ENCODE measurements at places on chromosomes 11 and 22. TPM values are rescaled to one million over a fixed set of nuclear protein-coding genes. Genes with fewer than 3 reads are reported as not detected.

DNA sequence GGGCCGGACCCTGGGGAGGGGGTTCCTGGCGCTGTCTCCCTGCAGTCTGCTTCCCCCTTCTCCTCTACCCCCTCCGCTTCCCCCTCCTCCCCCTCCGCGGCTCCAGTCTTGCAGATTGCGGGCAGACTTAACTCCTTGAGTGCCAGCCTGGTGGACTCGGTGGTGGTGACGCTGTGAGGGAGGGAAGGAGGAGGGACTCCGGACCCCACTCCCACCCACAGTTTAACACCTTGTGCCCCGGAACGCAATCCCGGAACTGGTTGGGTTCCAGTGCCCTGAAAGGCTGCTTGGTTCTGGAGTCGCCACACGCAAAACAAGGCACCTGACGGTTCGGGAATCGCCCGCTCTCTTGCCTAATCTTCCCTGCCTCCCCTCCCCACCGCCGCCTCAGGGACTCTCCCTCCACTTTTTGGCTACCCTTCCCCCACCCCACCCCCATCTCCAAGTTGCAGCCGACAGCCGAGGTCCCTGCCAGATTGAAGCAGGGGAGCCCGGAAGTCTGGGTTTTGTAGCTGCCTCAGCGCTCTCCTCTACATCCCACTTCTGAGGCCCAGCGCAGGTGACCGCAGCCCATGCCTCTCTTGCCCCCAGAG lies 3.9 kb upstream of the BCL9L start:
- peak overlapping the region; percentile 76 for H3K4me3 ChIP-seq
- peak overlapping the region; percentile 97 for H3K27ac ChIP-seq

GRCh38 chr11:70733327-70734325 lies 335.3 kb downstream of the CTTN start:
- no peaks in the 10 kb centered on the region for H3K27me3 ChIP-seq
- no peak overlapping the region for H3K4me3 ChIP-seq
- no peaks in the 10 kb centered on the region for H3K36me3 ChIP-seq

- H3K4me1 ChIP-seq = no peaks in the 10 kb centered on the region
- no peaks in the 10 kb centered on the region for H3K27me3 ChIP-seq
- H3K27ac ChIP-seq = no peak overlapping the region
- DNase-seq = no peak
- H3K4me3 ChIP-seq = no peak overlapping the region
- no peaks in the 10 kb centered on the region for H3K36me3 ChIP-seq
Measured at GRCh38 chr22:44860311-44860710, 107.9 kb downstream of the ARHGAP8 start.

Gene OR51B2
- total RNA-seq = not detected
